ENCODE measurements at places on chromosomes 2 and 18.

GRCh38 chr2:28086611-28087010 lies 196.1 kb downstream of the BABAM2 start:
- DNase-seq, result no peak

DNA sequence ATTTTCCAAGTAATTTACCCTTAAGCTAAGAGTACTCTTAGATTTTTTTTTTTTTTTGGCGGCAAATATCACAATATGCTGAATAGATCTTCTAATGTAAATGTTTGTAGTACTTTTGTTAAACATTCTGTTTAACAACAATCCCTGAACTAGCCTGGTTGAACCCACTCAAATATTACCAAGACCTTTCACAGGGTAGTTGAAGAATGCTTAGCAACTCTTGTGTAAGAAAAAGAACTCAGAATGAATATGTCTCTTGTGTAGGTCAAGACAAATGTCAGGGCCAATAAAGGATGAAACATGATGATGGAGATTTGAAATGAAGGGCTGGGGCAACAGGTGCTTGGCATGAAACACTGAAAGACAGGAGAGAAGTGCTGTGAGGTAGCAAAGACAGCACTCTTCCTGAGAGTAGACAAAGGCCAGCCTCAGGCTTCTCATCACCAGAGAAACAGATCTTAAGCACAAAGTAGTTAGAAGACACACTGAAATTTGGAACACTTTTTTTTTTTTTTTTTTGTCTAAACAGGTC lies 597.3 kb downstream of the ERBB4 start:
- DNase-seq, result no peak

- no peak for DNase-seq
Measured at GRCh38 chr2:168220965-168221819, 26.2 kb downstream of the STK39 start.

GRCh38 chr2:71500426-71501079 lies 47.2 kb downstream of the DYSF start:
- DNase-seq, result no peak

DNA sequence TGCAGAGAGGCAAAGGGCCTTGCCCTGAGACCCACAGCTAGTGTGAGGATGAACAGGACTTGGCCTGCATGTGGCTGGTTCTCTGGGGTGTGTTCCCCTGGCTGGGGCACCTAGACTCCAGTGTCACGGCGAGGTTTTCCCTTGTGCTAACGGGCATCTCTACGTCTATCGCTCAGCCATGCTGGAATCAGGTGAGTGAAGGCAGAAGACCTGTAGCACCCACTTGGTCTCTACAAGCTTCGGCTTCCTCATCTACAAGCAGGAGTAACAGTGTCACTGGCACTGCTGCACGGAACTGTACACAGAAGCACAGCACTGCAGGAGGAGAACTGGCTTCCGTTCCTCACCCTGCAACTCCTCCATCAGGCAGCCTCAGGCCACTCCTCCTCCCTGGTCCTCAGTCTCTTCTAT lies 30.6 kb downstream of the HS1BP3 start:
- DNase-seq, result no peak

GRCh38 chr2:181675254-181675653 lies 5.1 kb downstream of the NEUROD1 start:
- DNase-seq, result no peak

DNA sequence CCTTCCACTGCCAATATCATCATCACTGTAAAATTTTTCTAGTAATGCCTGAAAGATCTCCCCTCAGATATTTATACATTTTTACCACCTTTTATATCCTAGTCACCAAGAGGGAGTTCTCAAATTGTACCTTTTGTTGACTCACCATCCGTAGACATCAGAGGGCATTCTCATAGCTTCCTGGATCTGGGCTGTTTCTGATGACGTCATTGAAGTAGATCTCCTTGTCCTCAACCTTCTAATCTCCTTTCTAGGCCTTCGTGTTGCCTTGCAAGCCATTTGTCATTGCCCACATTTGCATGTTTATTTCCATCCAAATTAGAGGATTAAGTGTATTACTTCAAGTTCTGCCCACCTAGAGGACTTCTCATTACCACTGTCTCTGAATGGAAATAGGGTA lies 193.4 kb upstream of the NRXN1 start:
- no peak for DNase-seq

Measured in T-helper 17 cell (primary cell).